ENCODE measurements at places on chromosomes 4 and X.

GRCh38 chrX:15664487-15665444, at the start of gene CLTRN:
Gene CLTRN, minus strand, starts transcription at chrX:15664805. Its CDS starts 30 bp downstream, at chrX:15664775.
- DNase-seq: no peak

DNA sequence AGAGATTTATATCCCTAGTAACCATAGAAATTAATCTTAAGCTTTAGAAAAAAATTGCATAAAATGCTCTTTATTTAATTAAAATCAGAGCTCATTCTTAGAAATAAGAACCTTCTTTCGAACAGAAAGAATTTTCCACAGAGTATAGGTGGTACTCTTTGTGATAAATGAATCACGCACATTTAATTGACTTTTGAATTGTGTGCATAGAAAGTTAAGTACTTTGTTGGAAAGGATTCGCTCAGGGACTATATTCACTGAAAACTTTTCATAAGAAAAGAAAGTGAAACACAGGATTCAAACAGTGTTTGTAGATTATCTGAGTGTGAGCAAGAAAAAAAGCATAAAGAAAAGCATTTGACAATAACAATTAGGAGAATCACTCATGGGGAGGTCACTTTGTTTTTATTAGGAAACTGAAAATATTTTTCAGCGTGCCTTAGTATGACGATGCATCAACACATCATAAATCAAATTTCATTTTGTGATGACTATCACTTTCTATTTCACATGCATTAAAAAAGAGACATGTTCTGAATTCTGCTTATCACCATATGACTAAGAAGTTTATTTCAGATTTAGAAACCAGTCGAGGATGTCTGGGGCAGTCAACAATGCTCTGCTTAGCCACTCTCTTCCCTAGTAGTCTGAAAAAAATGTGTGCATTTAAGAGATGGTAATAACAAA, 49.5 kb downstream of the STX18 start:
- no peak for DNase-seq

GRCh38 chrX:103637604-103638338, 9.0 kb downstream of the TCEAL1 start:
- DNase-seq: no peak

DNA sequence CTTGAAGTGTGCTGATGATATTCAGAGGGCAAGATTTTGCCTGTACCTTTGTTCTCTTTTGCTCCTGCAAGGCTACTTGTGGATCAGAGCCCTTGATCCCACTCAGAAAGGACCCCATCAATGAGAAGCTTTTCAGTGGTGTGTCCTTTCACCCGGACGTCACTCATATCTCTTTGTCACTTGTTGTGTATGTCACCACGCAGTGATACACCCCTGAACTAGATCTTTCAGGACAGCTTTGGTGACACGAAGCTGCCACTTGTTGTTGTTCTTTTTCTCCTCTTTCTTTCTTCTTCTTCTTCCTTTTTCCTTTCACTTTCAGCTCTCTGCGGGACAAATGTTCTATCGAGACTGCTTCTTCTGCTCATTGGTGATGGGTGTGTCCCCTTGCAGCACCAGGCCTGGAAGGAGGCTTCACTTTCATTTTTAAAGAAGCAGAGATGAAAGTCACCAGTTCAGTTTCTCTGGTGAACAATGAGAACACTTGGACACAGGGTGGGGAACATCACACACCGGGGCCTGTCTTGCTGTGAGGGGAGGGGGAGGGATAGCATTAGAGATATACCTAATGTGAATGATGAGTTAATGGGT, 83.6 kb downstream of the NBDY start:
- DNase-seq: no peak

- DNase-seq: no peak
Observed at GRCh38 chrX:46325312-46325877, 219.8 kb downstream of the ZNF674 start.

- DNase-seq: no peak
Observed at GRCh38 chr4:110533590-110533910, 57.6 kb downstream of the ENPEP start.

DNA sequence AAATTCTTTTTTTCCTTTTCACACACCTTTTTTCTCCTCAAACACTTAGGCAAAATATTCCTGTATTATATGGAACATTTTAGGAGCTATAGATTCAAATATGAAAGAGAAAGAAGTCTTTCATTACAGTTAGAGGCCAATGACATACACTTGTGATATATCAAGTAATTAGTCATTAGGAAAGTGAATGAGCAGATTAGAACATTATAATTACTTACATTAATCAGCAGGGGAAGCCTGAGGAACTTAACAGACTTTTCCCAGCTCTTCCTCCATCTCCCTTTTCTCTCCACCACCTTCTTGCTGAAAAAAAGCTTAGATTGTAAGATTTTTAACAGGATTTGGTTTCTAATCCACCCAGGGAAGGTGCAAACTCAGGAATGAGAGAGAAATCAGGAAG, 29.6 kb downstream of the KLF3 start:
- DNase-seq: no peak

- no peak for DNase-seq
Observed at GRCh38 chr4:13881892-13882291, 254.4 kb upstream of the BOD1L1 start.

- DNase-seq: no peak
Observed at GRCh38 chr4:142141224-142141623, 504.8 kb downstream of the IL15 start.

DNA sequence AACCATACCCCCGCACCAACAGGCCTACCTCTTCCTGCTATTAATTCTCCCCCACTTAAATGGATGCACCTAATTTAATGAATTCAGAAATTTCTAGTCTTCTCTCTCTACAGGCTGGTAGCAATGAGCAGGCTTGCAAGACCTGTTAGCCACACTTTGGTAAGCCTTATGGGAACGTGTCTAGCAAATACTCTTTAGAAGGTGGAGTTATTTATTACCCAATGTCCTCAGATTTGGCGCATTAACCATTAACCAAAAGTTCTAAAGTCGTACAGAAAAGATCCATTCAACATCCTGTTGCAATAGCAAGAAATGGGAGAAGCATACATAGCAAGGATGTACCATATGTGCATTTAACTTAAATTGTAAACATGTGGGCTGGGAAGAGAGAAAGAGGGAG, 47.5 kb downstream of the SLITRK2 start:
- no peak for DNase-seq

DNA sequence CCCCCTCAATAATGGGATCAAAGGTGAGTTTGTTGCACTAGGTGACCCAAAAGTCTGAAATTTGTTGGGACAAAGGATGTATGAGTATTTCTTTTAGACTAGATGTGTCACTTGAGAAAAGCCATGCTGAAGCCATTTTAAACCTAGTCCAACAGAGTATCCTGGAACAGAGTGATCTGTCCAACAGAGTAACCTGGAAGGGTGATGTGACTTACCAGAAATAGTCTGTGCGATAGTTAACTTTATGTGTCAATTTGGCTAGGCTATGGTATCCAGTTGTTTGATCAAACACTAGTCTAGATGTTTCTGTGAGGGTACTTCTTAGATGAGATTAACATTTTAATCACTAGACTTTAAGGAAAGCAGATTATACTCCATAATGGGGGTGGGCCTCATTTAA, 154.5 kb downstream of the PARM1 start:
- no peak for DNase-seq

GRCh38 chrX:64850371-64851082, 125.7 kb downstream of the ZC4H2 start:
- DNase-seq: no peak

DNA sequence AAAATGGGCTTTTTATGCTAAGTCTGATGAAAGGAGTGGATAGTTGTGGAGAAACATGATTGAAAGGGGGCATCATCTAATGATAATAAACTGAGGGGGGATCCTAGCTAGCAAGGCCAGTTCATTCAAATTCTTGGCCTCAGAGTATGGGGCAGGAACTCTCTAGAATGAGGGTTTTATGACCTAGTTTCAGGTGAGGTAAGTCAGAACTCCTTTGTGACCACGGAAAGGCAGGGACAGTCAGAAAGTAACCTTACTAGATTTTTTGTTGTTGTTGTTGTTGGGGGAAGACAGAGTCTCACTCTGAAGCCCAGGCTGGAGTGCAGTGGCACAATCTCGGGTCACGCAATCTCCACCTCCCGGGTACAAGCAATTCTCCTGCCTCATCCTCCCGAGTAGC, 1.5 kb upstream of the PAQR3 start:
- DNase-seq: no peak

DNA sequence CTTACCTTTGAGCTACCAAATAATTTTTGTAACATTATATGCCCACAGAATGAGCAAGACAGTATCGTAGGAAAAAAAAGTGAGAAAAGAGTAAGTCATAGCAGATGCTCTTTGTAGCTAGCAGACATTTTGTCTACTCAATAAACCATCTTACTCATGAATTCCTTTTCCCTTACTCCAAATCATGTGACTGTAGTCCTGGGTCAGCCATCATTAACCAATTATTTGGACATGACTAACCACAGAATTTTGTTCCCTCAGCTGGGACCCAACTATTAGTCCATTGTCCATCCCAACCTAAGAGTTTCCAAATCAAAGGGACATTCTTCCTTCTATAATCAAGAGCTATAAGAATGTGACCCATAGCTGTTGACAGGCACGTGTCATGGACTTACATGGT, 11.4 kb downstream of the UBE2D3 start:
- no peak for DNase-seq

GRCh38 chrX:149493567-149494562, 11.2 kb downstream of the IDS start:
- no peak for DNase-seq

- no peak for DNase-seq
Observed at GRCh38 chrX:67004451-67004850, 365.6 kb upstream of the EDA2R start.

GRCh38 chr4:150039274-150040127, 38.7 kb upstream of the DCLK2 start:
- no peak for DNase-seq

DNA sequence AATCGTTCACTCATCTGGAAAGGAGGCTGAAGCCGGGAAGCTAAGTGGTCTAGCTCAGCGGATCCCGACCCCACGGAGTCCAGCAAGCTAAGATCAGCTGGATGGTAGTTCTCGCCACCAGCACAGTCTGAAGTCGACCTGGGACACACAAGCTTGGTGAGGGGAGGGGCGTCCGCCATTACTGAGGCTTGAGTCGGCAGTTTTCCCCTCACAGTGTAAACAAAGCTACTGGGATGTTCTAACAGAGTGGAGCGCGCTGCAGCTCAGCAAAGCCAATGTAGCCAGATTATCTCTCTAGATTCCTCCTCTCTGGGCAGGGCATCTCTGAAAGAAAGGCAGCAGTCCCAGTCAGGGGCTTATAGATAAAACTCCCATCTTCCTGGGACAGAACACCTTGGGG, 555.4 kb downstream of the BCOR start:
- DNase-seq: no peak

DNA sequence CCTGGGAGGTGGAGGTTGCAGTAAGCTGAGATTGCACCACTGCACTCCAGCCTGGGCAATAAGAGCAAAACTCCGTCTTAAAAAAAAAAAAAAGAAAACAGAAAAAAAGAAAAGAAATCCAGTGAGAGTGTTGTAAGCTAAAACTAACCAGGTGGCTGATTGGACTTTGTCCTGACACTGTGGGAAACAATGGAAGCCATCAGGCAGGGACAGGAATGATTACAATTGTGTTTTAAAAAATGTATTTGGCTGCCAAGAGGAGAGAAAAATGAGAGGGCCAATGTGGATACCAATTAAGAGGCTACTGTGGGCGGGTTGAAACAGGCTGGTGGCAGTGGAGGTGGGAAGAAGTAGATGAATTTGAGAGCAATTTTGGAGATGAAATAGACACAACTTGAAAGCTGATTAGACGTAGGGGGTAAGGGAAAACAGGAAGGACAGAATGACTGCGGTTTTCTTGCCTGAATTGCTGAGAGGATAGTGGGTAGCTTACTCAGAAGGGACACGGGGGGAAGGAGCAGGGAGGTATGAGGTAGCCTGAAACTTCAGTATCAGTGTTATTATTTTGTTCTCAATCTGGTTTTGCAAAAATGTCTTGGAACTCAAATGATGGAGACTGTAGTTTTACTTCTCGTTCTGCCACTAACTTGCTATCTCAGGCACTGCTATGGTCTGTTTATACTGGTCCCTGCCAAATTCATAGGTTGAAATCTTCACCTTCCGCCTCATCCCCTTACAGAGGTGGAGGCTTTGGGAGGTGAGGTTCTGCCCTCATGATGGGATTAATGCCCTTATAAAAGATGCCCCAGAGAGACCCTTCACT, 45.6 kb upstream of the CHRNA9 start:
- peak; percentile 52 for DNase-seq

DNA sequence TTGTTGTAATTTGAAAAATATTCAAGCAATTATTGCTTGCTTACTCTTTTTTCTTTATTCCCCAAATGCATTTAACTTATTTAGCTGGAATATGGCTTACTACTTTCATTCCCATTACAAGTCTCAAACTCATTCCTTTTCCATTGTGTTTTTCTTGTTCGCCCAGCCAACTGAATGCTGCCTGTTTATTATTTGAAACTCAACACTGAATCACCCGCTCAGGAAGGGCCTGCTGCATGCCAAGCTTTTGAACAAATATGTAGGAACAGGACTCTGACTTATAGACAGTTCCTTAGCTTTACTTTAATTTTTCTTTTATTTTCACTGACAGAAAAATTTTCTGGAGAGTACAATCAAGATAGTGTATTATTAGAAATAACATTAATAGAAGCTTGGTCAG, 12.9 kb downstream of the PCDH18 start:
- DNase-seq: no peak

GRCh38 chr4:91936311-91936710, 367.5 kb upstream of the GRID2 start:
- no peak for DNase-seq

DNA sequence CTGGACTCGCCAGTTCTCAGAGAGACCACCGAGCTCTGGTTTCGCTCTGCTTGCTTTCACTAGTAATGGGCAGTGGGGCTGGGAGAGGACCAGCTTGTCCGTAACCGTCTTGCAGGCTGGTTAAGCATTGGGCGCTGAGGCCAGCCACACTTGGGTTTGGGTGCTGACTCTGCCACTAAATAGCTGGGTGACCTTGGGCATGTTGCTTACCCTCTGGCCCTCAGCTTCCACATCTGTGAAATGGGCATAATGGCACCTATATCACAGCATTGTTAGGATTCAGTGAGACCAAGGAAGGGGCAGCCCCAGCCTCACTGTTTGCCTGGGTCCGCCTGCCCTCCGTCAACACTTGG, 43.5 kb downstream of the EVC start:
- DNase-seq: no peak

- DNase-seq: no peak
Observed at GRCh38 chr4:44842531-44842930, 116.2 kb upstream of the GNPDA2 start.

GRCh38 chr4:112075129-112075753, 70.0 kb upstream of the FAM241A start:
- peak; percentile 52 for DNase-seq

- no peak for DNase-seq
Observed at GRCh38 chr4:155799794-155800123, 40.9 kb downstream of the GUCY1B1 start.

DNA sequence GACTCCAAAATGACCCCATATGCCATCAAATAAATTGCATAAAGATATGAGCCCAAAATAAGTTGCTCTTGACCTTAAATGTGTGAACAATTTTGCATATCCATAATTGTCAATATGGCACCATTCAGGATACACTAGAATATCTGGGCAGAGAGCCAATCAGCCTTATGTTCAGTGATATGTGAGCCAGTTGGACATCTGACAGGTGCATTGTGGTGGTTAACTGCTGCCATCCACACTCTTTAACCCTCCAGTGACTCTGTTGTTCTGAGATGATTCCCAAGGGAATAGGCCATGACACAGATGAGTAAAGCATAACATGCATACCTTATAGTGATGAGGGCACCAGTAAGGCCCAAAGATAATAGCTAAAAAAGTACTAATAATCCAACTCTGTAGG, 500.1 kb downstream of the PCDH18 start:
- no peak for DNase-seq

GRCh38 chr4:106039796-106040195, 144.5 kb downstream of the NPNT start:
- no peak for DNase-seq
